ENCODE measurements at places on chromosomes 4 and X. TPM values are rescaled to one million over a fixed set of nuclear protein-coding genes. Genes with fewer than 3 reads are reported as not detected.

ADGRA3 gene
- 39.9 TPM for total RNA-seq

TMPRSS11B gene
- total RNA-seq: not detected

PHOX2B gene
- not detected for total RNA-seq

PPBP gene
- total RNA-seq: not detected

GAGE12J gene
- total RNA-seq: not detected

TIGD4 gene
- 0.29 TPM for total RNA-seq

MAGEE1 gene
- 1.5 TPM for total RNA-seq

STK26 gene
- total RNA-seq: 2.5 TPM

ARMCX1 gene
- total RNA-seq: 27.8 TPM

ALB gene
- total RNA-seq: 0.13 TPM
